ENCODE measurements at places on chromosomes 16 and 17.

- DNase-seq, result no peak
These were observed 744.4 kb upstream of the EEF2KMT start for GRCh38 chr16:5841974-5842373.

DNA sequence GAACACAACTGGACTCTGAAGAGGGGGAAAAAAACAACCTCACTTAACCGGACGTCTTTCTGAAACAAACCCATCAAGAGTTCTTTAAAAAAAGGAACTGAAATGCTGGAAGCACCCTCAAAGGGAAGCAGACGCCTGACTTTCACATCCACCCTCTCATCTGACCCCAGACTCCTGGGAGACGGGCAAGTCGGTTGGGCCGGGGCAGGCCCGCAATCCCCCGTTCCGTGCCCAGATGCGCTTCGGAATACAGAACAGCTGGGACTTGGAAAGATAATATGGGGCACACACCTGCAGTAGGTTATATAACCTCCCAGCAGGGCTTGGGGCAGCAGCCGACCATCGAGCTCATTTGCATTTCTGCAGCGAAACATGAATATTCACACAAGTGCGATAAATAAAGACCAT, 3.7 kb downstream of the ARHGAP27 start:
- DNase-seq, result peak; percentile 21

- DNase-seq, result no peak
These were observed 6.6 kb upstream of the EFCAB13 start for GRCh38 chr17:47317119-47317518.

DNA sequence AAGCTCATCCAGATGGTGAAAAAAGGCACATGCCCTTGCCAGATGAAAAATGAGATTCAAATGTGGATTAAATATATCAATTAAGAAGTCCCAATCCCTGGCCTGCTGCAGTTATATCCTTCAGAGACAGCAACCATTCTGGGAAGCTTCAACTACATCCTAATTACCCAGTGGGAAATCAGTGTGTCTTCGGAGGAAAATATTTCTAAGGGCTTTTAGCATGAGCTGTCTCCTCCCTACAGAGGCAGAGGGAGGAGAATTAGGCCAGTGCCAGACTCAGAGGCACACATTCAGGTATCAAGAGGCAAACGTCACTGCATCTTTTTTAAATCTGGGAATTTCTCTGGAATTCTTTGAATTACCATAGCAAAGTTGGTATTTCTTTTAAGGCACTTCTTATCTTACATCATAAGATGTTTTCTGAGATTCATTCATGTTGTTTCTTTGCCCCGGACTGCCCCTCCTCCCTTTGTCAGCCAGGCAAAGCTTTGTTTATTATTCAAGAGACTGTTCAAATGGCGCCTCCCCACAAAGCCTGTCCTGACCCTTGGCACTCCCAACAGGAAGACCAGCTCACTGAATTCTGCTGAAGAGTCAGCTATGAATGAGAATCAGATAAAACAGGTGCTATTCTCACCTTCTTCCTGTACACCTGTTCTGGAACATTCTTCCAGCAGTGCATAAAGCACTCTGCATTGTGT, 38.3 kb upstream of the SMPD3 start:
- no peak for DNase-seq

DNA sequence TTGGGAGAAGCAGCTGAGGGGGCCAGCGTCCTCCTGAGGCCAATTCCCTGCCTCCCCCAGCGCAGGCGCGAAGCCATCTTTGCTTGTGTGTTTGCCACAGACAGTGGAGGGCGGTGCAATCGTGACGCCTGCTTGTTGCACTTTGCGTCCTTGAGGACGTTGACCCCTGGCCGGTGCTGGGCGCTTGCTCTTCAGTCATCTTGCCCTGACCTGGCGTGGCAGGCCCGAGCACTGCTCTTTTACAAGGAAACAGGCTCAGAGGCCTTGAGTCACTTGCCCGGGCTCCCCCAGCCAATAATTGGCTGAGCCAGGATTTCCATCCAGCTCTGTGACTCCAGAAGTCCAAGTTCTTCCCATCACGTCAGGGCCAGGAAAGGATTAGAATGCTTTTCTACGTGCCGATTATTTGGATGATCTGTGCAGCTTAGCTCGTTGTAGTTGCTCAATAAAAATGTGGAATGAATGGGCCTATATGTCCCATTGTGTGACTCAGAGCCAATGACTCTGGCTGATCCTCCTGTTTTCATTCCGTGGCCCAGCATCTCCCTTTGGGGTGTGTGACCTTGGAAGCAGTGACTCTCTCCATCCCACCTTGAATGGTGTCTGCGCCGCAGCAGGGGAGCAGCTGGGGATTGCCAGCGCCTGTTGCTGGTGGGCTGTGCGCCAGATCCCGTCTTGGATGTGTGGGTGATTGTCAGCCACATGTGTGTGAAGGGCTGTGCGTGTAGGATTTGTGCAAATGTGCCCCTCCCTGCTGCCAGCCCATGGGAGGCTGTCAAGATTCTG, 214.1 kb downstream of the SEC14L1 start:
- DNase-seq, result no peak

DNA sequence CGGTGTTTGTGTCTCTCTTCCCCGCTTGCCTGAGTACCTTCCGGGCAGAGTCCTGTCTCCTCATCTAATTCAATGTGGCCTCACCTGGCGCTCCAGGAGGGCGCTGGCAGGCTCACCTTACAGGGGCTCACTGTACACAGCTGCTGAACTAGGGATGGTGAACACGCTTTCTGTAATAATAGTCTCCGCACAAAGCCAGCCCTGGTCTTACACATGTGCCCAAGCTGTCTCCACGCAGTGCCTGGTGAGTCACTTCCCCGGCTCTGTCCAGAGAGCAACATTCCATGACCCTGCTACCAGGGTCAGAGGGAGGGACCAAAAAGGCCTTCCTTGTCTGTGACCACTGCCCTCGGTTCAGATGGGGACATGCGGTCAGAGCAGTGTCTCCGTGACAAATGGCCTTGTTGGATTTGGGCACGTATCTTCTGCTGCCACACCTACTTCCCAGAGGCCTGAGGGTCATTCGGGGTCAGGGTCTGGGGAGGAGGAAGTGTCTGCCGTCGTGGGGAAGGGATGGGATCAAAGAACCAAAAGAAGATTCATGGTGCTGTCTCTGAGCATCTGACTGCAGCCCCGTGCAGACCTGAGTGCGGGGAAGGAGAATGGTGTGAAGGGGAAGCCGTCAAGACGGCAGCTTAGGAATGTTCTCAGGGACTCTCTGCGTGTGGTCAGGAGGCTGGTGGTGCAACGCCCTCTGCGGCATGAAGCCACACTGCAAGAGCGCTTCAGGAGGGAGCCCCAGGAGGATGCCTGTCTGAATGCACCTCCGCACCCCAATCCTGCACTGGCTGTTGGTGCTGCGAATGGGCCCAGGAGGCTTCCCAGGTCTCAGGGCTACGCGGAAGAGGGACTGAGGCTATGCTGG, 68.8 kb downstream of the IL21R start:
- no peak for DNase-seq

GRCh38 chr16:7271486-7271885, 61.2 kb upstream of the RBFOX1 start:
- DNase-seq, result no peak

- DNase-seq, result peak; percentile 66
These were observed 2.7 kb upstream of the HES7 start for GRCh38 chr17:8126491-8127066.

DNA sequence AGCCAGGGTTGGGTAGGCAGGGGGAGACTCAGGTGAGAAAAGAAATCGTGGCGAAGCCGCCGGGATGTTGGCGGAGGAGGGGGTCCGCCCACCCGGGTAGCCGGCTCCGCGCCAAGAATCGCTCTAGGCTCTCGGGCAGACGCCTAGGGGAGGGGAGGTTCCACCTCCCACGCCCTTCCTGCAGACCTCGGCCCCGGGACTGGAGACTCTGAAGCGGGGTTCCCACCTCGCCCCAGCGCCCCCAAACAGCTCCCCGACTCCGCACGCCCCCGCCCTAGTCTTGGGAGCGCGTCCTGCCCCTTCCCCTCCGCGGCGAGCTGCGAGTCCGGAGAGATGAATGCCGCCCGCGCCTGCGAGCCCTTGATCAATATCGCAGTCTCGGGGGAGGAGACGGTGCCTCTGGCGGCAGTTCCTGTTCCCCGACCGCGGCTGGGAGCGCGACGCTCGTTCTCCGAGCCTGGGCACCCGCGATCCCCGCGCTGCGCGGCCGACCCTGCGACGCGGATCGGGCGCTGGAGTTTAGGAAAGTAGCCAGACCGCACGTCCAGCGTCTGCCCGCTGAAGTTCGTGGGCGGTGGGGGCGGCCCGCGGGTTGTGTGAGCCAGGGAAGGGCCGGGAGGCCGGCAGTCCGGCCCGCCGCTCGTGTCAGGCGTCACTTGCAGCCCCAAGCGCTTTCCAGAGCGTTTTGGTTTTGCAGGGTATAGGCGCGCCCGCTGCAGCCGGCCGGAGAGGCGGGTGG, 790 bp downstream of the CRHR1 start:
- peak; percentile 73 for DNase-seq

GRCh38 chr16:54407596-54407995, 121.0 kb upstream of the IRX3 start:
- no peak for DNase-seq

- DNase-seq, result no peak
These were observed 284.5 kb downstream of the MAF start for GRCh38 chr16:79316004-79316458.

GRCh38 chr17:29929006-29929532, 959 bp downstream of the SSH2 start:
- peak; percentile 80 for DNase-seq

GRCh38 chr17:49795372-49795771, 6.9 kb downstream of the KAT7 start:
- no peak for DNase-seq

- no peak for DNase-seq
These were observed 3.1 kb downstream of the CACNB1 start for GRCh38 chr17:39194089-39194984.

DNA sequence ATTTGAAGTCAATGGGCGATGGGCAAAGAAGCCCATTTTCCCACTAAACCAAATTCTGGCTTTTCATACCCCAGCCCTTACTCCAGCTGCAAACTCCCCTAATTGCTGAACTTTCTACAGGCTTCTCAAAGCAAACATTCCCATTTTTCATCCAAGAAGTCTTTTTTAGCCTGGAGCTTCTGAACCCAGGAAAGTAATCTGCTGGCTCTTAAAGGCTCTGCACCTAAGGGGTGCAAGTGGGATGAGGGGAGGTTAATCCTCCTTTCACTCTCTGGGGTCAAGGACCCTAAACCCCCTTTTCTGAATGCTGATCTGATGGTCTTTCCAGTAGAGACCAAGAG, 2.4 kb downstream of the HOXB7 start:
- DNase-seq, result no peak

- no peak for DNase-seq
These were observed 151.6 kb downstream of the PHKB start for GRCh38 chr16:47612711-47613110.

GRCh38 chr16:78324649-78325285, 225.3 kb downstream of the WWOX start:
- DNase-seq, result no peak

DNA sequence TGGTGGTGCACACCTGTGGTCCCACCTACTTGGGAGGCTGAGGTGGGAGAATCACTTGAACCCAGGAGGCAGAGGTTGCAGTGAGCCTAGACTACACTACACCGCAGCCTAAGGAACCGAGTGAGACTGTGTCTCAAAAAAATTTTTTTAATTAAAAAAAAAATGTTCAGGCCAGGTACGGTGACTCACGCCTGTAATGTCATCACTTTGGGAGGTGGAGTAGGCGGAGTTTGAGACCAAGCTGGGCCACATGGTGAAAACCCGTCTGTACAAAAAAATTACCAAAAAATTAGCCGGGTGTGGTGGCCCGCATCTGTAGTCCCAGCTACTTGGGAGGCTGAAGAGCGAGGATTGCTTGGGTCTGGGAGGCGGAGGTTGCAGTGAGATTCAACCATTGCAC, 3.6 kb upstream of the FAM222B start:
- no peak for DNase-seq

DNA sequence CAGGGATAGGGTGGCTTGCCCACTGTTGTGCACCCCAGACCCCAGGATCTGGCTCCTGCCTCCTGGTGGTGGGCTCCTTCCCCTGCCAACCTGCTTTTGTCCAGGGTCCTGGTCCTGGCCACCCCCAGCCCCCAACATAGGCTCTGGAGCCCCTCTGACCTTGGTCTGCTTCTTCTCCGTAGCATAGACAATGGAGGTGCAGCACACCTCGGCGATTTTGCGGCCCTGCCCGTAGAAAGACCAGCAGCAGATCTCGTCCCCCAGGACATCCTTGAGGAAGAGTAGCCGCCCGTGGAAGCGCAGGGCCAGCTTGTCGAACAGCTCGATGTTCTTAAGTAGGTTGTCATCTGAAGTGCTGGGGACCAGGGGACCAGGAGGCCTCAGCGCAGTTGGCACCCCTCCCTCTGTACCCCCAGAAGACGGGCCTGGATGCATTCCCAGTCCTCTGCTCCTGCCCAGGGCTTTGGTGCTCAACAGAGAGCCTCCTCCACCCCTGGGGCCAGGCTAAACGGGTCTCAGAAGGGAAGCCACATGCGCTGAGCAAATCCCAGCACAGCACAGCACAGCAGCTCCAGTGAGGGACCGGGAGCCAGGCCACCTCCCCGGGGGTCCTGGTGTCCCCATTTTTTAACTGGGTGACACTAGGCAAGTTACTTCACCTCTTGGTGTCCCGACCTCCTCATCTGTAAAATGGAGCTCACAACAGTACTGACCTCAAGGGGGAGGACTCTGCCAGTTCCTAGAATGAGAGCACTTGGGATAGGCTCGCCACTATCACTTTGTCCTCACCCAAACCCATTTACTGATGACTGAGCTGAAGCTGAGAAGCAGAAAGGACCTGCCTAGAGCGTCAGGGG, 10.8 kb downstream of the ASPHD1 start:
- no peak for DNase-seq

- DNase-seq, result no peak
These were observed 365.3 kb upstream of the ZFHX3 start for GRCh38 chr16:73413091-73413829.

GRCh38 chr17:50184611-50185398, 16.6 kb downstream of the COL1A1 start:
- DNase-seq, result no peak

GRCh38 chr16:11698271-11698689, 30.0 kb downstream of the SNN start:
- DNase-seq, result peak; percentile 31

DNA sequence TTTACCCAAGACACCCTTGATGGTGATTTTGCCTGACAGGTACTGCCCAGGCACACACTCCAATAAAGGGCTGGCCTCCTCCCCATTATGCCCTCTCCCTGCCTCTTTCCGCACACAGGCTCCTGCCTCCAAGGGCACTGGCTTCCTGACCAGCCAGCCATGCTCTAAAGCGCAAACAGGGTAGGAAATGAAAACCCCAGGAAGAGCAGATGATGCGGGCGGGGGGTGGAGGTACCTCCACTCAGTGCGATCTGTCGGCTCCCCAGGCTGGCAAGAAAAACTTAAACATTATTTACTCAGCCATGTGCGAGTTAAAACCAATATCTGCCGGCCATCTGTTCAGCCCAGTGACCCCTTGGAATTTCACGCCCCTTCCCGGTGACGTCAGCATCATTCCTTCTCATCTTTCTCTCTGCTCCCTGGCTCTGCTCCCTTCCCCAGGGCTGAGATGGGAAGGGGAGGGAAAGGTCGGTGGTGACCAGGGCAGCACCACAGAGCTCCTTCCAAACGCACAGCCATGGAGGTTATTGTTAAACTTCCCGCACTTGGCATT, 262.5 kb downstream of the CBLN1 start:
- no peak for DNase-seq

- DNase-seq, result peak; percentile 31
These were observed at the start of gene GAS7 for GRCh38 chr17:10198509-10199249. Gene GAS7 (minus strand): TSS chr17:10198606.

Data from hematopoietic multipotent progenitor cell treated with erythropoietin and hydrocortisone succinate and interleukin-3 and kit ligand, for 6 days (in vitro differentiated cells).